Stimulated activated CD8-positive, alpha-beta memory T cell treated with anti-CD3 and anti-CD28 coated beads, Interleukin-7, amount 100 ng/mL, for 4 hours (primary cell): ENCODE measurements at places on chromosomes 5 and 9.

DNA sequence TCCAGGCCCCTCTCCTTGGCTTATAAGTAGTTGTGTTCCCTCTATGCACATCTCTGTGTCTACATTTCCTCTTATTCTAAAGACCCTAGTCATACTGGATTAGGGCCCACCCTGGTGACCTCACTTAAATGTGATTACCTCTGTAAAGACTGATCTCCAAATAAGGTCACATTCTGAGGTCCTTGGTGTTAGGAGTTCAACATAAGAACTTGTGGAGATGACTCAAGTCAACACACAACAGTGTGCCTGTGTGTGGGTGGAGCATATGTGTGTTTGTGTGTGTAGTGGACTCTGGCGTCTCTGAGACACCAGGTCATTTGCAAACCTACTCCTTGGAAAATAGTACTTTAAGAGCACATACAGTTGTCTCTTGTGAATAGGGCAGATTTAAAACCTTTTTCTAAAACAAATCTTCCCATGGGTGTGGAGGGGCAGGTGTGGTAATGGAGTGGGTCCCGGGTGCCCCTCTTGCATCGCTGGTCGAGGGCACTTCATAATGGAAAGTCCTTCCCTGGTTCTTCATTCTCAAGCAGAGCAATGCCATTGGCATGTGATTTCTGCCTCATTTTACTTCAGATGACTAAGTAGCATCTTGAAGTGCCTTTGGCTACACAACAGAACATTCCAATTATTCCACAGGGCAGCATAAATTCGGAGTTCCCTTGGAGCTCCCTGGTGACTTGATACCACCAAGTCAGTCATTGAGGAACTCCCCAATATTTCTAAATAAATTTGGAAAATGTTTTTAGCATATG lies 84.4 kb downstream of the C9orf152 start:
- no peak for DNase-seq

DNA sequence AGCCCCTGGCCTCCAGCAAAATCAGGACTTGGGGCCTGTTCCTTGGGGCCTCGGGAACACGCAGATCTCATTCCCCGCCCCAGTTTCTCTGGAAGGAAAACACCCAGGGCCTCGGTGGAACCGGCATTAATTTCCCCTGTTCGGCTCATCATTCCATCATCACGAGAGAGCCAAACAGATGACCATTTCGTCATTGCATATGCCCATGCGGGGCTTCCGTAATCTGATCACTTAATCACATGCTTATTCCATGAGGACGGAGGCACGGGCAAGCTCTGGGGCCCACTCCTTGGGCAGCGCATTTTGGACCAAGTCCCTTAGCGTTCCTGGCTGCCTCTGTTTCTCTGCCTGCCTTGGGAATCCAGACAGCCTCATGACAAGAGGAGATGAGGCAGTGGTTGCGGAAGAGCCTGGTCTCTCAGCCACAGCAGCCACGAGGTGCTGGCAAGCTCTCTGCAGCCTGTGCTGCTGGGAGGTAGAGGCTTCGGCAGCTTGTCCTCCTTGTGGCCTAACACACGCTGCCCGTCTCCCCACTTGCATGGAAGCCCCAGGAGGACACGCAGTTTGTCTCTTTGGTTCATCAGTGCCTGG lies 65.0 kb upstream of the IER5L start:
- no peak for DNase-seq

GRCh38 chr9:112041199-112041535 lies 133.9 kb downstream of the SUSD1 start:
- no peak for DNase-seq

GRCh38 chr5:100609594-100609993 lies 74.4 kb downstream of the FAM174A start:
- no peak for DNase-seq

DNA sequence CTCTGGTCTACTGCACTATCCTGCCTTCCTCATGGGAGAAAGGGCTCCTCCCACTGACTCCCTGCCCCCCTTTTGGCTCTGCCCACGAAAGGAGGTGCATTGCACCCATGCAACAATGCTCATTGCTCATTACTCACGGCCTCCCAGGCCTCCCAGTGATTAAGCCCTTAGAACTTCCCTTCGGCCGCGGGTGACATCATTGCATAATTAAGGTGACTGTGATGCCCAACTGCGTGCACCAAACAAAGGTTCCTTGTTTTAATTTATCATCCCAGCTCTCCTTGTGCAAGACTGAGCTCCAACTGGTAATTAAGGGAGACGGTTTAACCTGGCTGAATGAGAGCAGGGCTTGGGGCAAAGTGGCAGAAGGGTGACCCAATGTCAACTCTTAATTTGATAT lies 180.4 kb downstream of the GAS1 start:
- no peak for DNase-seq

- DNase-seq, result no peak
These were observed 450.5 kb upstream of the CDH10 start for GRCh38 chr5:25095261-25095660.

GRCh38 chr9:84773022-84773421 lies 103.5 kb downstream of the NTRK2 start:
- DNase-seq, result no peak

DNA sequence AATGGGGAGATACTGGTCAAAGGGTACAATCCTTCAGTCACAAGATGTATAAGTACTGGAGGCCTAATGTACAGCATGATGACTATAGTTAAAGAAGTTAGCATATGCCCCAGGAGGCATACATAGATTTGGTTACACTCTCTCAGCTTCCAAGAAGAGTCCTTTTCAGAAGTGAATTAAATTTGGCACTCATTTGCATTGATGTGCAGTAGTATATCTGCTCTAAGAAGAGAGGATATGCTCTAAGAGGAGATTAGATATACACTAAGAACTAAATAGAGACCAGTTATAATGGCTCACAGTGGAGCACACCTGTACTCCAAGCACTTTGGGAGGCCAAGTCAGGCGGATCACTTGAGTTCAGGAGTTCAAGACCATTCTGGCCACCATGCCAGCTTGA lies 139.5 kb upstream of the MINAR2 start:
- no peak for DNase-seq

GRCh38 chr9:128222880-128223670 lies 19.9 kb downstream of the DNM1 start:
- no peak for DNase-seq

- DNase-seq, result no peak
These were observed 352.9 kb downstream of the CDH10 start for GRCh38 chr5:24291916-24292315.

- no peak for DNase-seq
These were observed 14.8 kb upstream of the TMC1 start for GRCh38 chr9:72506615-72507014.

- no peak for DNase-seq
These were observed 9.3 kb downstream of the SLC46A2 start for GRCh38 chr9:112881331-112881730.

GRCh38 chr5:15521381-15522186 lies 21.6 kb downstream of the FBXL7 start:
- no peak for DNase-seq

GRCh38 chr5:58431832-58432231 lies 28.1 kb downstream of the PLK2 start:
- DNase-seq, result no peak

GRCh38 chr5:10019236-10019635 lies 230.5 kb downstream of the ATPSCKMT start:
- no peak for DNase-seq

DNA sequence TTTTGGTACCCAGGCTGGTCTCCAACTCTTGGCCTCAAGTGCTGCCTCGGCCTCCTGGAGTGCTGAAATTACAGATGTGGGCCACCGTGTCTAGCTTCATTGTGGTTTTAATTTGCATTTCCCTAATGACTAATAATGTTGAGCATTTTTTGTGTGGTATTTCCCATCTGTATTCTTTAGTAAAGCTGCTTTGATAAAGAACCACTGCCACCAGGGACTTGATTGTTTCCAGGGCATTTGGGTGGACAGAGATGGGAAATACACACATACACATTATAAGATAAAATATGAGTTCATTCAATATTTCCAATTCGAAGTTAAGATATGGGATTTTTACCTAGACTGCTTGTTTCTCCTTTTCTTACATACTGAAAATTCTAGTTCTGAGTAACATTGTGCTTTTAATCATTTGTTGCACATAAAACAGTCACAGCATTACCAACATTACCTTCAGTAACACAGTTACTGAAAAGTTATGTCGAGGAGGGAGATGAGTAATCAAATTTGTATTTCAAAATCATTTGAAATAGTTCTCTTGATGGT lies 28.9 kb downstream of the HABP4 start:
- no peak for DNase-seq

- DNase-seq, result no peak
These were observed 69.2 kb downstream of the VCAN start for GRCh38 chr5:83540783-83541182.

DNA sequence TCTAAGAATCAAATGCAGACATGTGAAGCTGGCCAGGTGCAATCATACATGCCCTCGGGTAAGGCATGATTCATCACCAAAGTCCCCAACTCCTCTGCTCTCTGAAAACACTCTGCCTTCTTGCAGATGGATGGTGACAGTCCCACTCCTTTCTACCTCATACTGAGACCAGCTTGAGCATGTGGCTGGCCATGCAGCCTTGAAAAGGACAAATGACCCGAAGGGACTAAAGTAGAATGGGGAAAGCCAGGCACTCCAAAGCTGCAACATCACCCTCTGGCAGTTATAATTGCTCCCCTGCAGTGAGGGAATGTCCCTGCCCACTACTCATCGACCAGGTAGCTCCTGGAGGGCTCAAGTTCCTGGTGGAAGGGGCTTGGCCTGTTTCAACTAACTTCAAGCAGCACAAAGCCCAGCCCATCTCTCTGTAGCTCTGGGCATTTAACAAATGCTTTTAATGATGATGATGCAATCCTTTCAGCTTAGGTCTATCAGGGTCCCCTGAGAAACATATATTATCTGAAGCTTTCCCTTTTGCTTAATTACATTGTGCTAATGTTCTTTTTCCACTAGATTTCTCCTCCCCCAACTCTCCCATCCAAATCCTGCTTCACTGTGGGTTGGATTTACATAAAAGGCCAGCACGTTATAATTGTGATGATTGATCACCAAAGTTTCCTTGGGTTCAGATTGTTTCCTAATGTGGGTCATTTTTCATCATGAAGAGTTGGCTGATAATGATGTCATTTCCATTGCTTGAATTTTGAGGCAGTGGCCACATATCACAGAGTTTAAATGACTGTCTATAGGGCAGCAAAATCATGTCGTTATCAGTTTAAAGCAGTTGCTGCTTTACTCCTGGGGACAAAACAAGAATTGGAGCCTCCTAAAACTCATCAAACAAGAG lies 436.5 kb upstream of the SLC30A5 start:
- no peak for DNase-seq

DNA sequence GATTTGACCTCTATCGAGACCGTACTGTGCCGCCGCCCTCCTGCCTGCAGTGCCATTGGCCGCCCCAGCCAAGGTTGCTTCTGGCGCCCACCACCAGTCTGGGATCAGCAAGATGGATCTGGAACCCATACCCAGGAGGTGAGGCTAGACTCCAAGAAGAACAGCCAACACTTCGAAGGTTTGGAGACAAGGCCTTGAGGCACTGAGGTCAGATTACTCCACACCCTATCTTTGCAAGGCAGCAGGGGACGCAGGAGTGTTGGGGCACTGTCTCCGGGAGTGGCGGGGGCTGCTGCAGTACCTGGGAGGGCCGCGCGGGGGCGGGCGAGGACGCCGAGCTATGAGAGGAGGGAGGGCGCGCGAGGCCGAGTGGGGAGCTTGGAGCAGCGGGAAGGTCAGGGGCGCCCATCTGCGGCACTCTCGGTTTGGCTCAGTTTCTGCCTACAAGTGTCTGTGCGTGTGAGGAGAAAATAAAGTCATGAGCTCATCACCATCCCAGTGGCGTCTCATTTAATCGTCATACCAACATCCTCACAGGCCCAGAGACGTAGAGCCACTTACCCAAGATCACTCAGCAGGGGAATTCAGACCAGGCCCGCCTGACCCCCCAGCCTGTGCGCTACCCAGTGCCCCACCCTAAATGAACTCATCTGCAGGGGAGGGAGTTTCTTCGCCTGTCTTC lies 20.5 kb upstream of the PSD2 start:
- DNase-seq, result peak; percentile 49

GRCh38 chr5:178569485-178569884 lies 20.7 kb downstream of the COL23A1 start:
- DNase-seq, result no peak

- no peak for DNase-seq
These were observed 203.5 kb downstream of the ERCC6L2 start for GRCh38 chr9:96078897-96079490.

DNA sequence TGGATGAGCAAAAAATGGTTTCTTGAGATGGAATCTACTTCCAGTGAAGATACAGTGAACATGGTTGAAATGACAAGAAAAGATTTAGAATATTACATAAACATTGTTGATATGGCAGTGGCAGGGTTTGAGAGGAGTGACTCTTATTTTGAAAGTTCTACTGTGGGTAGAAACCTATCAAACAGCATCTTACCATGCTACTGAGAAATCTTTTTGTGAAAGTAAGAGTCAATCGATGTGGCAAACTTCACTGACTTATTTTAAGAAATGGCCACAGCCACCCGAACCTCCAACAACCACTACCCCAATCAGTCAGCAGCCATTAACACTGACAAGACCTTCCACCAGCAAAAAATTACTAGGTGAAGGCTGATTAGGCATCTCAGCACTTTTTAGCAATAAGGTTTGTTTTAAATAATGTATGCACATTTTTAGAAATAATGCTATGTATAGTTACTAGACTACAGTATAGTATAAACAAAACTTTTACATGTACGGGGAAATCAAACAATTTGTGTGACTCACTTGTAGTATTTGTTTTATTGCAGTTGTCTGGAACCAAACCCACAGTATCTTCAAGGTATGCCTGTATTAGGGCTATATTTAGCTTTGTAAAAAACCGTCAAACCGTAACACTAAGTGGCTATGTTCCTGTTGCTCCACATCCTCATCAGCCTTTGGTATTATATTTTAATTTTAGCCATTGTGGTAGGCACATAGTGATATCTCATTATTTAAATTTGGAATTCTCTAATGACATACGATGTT lies 30.6 kb upstream of the ADAMTS6 start:
- DNase-seq, result no peak

DNA sequence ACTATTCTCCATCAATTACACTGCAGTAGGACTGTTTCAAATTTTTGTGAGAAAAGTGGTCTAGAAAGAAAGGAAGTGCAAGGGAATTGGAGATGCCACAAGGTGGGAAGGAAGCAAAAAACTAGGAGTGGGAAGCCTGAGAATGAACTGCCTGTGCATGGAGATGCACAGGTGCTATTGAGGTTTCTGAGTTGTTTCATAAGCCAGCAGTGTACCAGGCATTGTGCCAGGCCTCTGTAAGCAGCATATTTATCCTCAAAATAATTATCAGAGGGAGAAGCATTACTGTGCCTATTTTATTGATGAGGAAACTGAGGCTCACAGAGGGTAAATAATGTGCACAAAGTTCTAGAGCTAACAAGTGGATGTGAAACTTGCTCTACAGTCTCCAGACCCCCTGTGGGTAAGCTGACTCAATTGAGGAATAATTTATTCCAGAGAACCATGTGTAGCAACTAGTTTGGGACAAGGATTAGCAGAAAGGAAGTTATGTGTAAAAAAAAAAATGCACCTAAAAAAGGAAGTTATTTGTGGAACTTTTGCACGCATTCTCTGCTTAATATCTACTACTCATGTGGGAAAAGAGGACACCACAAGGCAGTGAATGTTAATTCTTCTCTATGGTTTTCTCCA lies 96.7 kb downstream of the SNCAIP start:
- DNase-seq, result no peak

- DNase-seq, result no peak
These were observed 176.2 kb downstream of the DMRTA1 start for GRCh38 chr9:22622815-22623214.

- DNase-seq, result peak; percentile 2
These were observed 41.6 kb downstream of the ADAMTS12 start for GRCh38 chr5:33850100-33850594.
